Sigmoid colon (tissue), 7 donors: ENCODE measurements at places on chromosomes 1 and 21.
A peak's percentile ranks its signal among the peaks of the same experiment; 100 is the strongest.

- no peak for DNase-seq
Observed at GRCh38 chr1:88697503-88697902, 13.4 kb downstream of the PKN2 start.

DNA sequence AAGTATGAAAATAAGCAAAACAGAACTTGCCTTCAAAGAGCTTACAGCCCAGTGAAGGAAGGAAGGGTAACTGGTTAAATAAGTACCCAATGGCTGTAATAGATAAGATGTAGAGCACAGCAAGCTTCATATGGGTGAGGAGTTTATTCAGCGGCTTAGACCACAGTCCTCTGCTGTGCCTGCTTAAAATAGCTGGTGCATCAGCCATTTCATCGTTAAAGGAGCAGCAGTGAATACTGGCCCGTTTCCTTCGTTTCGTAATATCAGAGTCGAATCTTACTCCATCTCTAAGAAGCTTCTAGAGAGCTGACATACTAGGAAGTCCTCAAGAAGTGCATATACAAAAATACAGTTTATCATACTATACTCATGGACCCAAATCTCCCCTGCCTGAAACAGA lies 286.5 kb downstream of the NFIA start:
- no peak for DNase-seq

DNA sequence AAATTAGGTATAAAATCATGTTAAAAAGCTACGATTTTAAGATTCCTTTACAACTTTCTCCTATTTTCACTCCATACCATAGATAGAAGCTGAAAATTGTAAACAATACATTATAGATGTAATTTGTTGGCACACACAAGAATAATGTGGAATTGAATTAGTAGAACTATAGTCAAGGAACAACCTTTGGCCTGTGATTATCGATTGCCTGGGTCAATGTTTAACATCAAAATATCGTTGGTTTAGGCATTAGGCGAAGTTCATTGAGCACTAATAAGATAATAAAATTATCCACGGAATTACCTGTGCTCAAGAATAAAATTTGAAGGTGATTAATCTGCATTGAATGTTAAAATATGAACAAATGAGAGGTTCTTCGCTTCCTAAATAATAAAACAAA lies 455.1 kb upstream of the ZP4 start:
- no peak for DNase-seq

DNA sequence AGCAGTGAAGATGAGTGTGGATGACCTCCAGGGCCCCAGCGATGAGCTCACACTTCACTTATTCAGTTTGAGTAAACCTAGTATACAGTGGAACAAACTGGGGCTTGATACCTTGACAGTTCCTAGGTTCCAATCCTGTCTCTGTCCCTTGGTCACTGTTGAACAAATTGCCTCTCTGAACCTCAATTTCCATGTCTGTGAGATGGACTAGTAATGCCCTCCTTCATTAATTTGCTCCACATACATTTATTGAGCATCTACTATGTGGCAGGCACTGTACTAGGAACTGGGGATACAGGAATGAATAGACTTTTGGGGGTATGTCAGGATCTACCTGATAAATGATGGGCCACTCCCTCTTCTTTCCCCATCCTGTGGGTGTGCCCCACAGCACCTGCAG lies 57.3 kb downstream of the SDC3 start:
- no peak for DNase-seq

DNA sequence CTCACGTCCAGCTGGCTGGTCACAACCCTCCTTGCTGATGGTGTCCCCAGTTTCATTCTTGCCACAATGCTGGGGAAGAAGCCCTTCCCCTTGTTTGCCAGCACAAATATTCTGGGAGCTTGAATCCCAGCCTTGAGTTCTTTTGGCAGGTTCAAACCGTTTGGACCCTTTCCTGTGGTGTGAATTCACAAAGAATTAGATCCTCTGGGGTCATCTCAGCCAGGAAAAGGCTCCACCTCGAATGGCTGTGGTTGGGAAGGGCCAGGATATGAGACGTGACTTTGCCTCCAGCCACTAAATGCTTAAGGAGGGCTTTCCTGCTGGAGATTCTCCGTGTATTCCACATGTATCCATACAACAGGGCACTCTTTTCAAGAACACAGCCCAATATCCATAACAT lies 66.9 kb downstream of the MRPL37 start:
- no peak for DNase-seq

GRCh38 chr1:30680429-30680828 lies 43.0 kb downstream of the MATN1 start:
- DNase-seq: peak; percentile 72

- DNase-seq: no peak
Observed at GRCh38 chr1:191971447-191971846, 186.8 kb upstream of the RGS18 start.
